ENCODE measurements at places on chromosomes 4 and X.

GRCh38 chr4:176781739-176782100 is 11.0 kb downstream of the VEGFC start:
- DNase-seq, result no peak

- DNase-seq, result no peak
Measured at GRCh38 chr4:39384563-39384962, 18.4 kb upstream of the RFC1 start.

- no peak for DNase-seq
Measured at GRCh38 chr4:168594121-168594520, 97.3 kb downstream of the PALLD start.

DNA sequence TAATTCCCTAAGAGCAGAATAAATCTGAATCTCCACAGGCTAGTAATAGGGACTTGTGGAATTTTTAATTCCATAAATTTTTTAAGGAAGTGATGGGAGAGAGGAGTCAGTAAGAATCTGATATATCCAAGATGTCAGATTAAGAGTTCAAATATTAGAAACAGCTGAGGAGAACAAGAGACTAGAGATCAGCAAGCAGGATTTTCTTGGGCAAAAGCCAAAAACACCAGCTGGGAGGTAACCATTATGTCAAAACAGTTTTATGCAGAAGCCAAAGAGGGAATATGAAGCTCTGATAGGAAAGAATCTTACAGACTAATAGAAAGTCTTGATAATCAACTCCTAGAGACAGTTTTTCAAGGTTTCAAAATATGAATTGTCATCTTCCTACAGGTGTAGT is 72.2 kb upstream of the RBPJ start:
- no peak for DNase-seq

GRCh38 chr4:162366146-162366545 is 202.3 kb upstream of the FSTL5 start:
- DNase-seq, result no peak

- DNase-seq, result no peak
Measured at GRCh38 chr4:125710766-125711165, 396.0 kb downstream of the FAT4 start.

GRCh38 chrX:115134382-115134781 is 54.8 kb upstream of the RBMXL3 start:
- DNase-seq, result no peak

GRCh38 chr4:2472187-2472586 is 3.3 kb downstream of the RNF4 start:
- DNase-seq, result no peak

- no peak for DNase-seq
Measured at GRCh38 chr4:125016892-125017299, 297.9 kb upstream of the FAT4 start.

DNA sequence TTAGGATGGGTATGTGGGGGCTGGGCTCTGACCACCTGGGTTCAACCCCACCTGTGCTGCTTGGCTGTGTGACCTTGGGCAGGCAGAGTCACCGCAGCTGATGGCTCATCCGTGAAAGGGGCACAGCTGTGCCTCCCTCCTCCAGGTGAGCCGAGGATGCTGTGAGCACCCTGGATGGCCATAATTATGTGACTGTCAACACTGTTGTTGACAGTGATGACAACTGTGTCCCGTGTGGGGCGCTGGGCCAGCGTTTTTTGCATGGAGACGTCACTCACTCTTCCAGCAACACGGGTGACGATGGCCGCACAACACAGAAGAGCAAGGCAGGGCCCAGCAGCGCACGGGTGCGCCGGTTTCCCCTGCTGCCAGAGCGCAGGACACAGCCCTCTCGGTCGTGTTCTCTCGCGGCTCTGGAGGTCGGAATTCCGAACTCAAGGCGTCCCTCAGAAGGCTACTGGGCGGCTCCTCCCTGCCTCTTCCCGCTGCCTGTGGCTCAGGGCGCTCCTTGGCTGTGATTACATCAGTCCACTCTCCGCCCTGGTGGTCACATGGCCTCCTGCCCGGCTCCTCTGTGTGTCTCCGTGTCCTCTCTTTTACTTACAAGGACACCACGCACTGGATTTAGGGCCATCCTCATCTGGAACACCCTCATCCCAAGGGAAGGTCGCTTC is 1.3 kb downstream of the SH3TC1 start:
- no peak for DNase-seq

DNA sequence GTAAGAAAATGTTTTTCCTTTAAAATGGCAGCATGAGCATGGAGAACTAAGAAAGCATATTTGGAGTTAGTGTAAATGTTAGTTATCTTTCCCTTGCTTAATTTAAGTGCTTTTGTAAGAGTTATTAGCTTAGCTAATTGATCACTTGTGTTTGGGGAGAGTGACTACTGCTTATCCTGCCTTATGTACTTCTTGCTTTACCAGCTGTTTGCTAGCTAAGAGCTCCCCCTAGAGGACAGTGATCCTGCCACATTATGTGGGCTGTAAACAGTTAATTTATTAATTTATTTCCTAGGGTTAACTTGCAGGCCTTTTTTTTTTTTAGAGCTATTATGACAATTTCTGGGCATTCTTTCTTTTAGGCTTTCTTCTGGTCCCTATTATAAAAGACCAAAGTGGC is 435.8 kb downstream of the MAGEB5 start:
- no peak for DNase-seq

GRCh38 chr4:82823062-82823461 is 24.5 kb upstream of the SCD5 start:
- no peak for DNase-seq

- DNase-seq, result no peak
Measured at GRCh38 chrX:140141444-140142029, 176.2 kb upstream of the CXorf66 start.

DNA sequence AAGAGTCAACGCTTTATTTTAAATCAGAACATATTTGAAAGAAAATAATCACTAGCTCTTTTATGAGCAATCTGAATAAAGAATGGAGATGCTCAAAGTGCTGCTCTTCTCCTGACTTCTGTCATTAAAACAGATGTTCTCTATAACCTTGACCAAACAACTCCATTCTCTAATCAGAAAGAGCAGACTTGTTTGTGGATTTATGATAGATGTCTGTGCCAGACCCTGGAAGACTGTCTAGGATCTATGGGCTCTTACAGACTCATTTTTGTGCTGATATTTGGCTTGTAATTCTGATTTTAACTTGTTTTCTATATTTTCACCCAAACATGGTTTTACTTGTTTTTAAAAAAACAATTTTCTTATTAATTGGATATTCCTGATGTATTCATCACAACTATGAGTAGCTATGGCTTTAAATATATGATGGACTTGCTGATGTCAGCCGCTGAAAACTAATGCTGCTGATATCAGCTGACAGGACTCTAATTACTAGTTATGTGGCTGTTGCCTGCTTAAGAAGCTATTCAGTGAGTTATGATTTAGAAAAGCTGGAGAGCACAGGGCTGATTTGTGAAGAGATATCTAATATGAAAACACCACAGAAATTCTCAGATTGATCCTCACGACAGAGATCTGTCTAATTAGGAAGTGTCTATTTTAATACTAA is 31.6 kb upstream of the MAML3 start:
- no peak for DNase-seq

DNA sequence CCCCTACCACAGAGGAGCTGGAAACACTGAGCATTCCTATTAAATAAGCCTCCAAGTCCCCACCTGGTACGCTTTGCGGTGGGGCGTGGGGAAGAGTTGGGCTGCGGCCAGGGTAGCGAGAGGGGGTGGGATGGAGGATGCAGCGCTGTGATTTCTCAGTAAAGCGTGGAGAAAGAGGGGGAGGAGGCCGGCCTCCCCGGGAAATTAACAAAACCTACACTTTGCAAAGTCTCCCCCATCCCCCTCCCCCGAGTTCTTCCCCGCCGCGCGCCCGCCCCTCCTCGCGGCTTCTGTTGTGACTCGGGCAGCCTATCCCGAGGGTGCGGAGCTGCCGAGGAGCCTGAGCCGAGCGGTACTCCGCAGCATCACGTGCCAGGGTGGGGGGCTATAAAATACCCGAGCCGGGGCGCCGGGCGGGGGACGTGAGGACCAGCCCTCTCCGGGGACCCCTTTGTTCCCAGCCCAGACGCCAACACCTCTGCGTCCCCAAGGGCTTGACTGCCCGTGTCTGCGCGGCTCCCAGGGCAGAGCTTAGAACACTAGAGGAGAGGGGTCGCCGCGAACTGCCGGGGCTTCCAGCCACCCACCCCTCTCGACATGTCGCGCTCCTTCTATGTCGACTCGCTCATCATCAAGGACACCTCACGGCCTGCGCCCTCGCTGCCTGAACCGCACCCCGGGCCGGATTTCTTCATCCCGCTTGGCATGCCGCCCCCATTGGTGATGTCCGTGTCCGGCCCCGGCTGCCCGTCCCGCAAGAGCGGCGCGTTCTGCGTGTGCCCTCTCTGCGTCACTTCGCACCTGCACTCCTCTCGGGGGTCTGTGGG is at the start of gene GSX2:
Gene GSX2, plus strand, starts transcription at position 416 of the 827 bp plus-strand sequence. Its CDS starts 182 bp downstream, at position 598.
- no peak for DNase-seq

DNA sequence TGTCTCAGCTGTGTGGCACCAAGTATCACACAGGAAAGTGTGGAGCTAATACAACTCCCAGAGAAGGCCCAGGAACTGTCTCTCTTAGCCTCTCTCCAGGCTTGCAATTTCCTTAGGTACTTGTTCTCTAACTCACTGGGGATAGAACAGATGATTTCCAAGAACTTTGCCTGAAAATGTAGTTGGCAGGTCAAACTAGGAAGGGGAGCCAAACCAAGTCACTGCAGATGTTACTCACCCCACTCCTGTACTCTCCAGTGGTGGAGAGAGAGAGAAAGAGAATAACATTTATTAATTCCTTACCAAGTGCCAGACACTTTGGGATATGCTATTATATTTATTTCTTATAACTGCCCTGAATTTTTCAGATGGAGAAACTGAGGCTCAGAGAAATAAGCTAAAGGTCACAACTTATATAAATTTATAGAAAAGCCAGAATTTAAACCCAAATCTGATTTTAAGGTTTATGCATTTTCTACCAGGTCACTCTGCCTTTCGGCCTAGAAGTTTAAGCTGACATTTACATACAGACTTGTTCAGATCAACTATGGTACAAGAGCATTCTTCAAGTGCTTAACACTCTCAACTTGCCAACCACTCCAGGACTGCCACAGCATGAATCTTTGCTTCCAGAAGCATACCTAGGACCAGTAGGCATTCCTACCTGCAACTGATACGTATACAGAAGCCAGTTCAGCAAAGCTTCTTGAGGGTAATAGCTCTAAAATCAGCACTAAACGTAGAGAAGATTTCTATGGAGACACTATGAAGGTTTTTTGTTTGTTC is 248.6 kb upstream of the ETNPPL start:
- DNase-seq, result no peak

- no peak for DNase-seq
Measured at GRCh38 chr4:121728066-121728465, 31.3 kb upstream of the ANXA5 start.

DNA sequence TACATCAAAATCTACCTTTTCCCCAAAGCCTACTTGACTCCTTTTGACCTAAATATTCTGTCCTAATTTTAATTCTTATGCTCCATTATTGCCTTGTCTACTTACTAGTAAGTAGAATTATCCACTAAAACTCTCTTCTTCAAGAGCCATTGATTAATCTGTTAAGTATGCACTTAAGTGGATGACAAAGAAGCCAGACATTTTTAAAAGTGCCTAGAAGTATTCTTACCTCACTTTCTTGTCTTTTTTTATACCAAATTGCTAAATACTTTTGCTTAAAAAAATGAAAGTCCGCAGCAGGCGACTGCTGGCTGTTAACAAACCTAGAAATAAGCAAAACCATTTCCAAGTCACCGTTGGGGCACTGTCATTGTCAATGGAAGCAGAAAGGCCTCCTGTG is 20.1 kb upstream of the FRMPD4 start:
- DNase-seq, result no peak

DNA sequence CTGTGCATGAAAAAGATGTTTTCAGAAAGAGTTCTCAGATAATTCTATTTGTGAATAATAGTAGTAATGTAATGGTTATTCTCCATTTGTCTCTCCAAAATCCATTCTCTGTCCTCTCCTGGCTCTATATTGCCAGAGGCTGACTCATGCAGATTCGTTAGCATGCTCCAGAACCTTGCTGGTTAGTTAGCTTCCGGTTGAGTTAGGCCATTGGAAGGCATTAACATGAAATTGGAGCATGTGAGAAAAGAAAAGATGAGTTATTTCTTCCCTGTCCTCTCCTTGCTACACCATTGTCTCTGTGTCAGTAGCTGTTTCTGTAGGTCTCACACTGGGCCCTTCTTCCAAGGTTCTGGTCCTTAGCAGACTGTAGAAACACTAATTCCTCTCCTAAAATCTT is 23.5 kb upstream of the PRDM8 start:
- no peak for DNase-seq

DNA sequence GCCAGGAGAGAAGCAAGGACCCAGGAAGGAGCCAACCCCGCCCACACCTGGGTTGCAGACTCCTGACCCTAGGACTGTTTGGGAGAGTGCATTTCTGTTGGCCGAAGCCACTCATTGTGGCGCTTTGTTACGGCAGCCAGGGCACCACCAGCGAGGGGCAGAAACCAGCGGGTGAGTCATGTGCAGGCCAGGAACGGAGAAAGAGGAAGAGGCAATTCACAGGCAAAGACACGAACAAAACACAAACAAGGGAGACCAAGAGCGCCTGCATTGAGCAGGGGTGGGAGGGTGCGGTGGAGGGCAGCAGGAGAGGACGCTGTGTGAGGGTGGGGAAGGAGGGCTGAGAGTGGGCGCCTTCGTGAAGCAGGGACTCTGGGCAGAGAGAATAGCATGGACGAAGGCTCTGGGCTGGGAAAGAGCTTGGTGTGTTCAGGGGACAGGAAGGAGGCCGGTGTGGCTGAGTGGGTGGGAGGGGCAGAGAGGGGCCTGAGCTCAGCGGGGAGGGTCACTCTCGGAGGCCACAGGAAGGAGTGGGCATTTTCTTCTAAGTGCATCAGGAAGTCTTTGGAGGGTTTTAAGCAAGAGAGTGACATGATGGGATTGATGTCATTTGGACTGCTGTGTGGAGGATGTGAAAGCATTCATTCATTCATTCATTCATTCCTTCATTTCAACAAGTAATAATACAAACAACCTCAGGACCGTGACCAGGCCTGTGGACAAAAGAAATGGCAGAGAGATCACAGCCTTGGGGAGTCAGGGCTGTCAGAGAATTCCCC is 12.2 kb upstream of the WFS1 start:
- no peak for DNase-seq

- DNase-seq, result no peak
Measured at GRCh38 chrX:7216981-7217587, 69.1 kb upstream of the PUDP start.

GRCh38 chr4:117249333-117249732 is 164.0 kb upstream of the TRAM1L1 start:
- no peak for DNase-seq

GRCh38 chr4:105896461-105896942 is 1.2 kb downstream of the NPNT start:
- no peak for DNase-seq

- no peak for DNase-seq
Measured at GRCh38 chr4:187414716-187415115, 580.9 kb upstream of the ZFP42 start.

GRCh38 chr4:179352221-179352620 is 1910.0 kb upstream of the AGA start:
- no peak for DNase-seq

GRCh38 chr4:26032630-26033317 is 118.8 kb downstream of the SMIM20 start:
- DNase-seq, result no peak

Data from stimulated activated CD8-positive, alpha-beta memory T cell treated with anti-CD3 and anti-CD28 coated beads, Interleukin-7, amount 100 ng/mL, for 1 hour (primary cell).